Breast epithelium (tissue), 4 donors: ENCODE measurements at places on chromosomes 11 and 22. TPM values are rescaled to one million over a fixed set of nuclear protein-coding genes. Genes with fewer than 3 reads are reported as not detected.

- peak overlapping the region; percentile 63 for H3K27ac ChIP-seq
- H3K4me1 ChIP-seq: peaks cover 16% of the 10 kb centered on the region
- no peaks in the 10 kb centered on the region for H3K27me3 ChIP-seq
- no peak overlapping the region for H3K4me3 ChIP-seq
Observed at GRCh38 chr22:42436404-42436803, 4.2 kb upstream of the NFAM1 start.

The RIC3 gene
- 4.5 TPM for total RNA-seq

DNA sequence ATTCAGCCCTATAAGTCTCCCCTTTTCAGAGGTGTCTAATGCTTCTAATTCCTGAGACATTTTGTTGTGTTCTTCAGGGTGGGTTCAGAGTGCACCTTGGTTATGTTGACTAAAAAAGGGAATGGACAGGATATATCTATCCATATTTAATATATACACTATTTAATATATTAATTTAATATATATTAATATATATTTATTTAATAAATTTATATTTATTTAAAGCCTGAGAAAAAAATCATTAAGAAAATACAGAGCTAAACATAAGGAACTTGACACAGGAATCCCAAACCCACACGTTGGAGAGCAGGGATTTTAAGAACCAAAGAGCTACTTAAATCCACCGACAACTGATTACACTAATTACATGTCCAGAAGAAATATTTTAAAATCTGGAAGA, 674.2 kb upstream of the KIRREL3 start:
- no peaks in the 10 kb centered on the region for H3K36me3 ChIP-seq
- H3K4me1 ChIP-seq: no peaks in the 10 kb centered on the region
- H3K27ac ChIP-seq: no peak overlapping the region
- DNase-seq: no peak
- H3K27me3 ChIP-seq: no peaks in the 10 kb centered on the region

- H3K4me1 ChIP-seq: no peaks in the 10 kb centered on the region
- no peak for DNase-seq
- H3K27ac ChIP-seq: no peak overlapping the region
Observed at GRCh38 chr11:13777341-13777985, 109.0 kb downstream of the FAR1 start.

DNA sequence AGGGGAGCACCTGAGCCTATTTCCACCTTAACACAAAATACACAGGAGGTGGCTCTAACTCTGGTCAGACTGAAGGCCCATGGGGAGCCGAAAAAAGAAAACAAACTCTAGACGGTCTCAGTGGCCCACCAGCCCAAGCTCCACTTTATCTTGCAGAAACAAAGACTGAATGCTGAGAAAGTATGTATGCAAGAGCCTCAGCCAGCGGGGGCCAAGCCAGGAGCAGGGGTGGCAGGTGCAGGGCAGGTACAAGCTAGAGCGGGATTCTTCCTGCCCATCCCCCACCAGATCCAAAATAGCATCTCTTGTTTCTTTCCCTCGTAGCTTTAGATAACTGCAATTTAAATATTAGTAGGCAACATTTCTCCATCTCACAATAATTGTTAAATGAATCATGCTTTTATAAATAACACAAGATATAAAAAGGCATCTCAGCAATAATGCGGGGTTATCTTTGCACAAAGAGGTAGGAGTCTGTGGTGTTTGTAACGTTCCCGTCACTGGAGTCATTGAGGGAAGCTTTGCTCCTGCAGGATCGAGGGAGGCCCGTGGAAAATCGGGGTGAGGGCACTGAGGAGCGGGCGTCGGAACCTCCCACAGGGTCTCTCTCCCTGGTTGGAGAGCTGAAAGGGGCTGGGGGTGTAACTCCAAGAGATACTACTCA, 418.0 kb downstream of the SHANK2 start:
- peaks cover 6% of the 10 kb centered on the region for H3K27me3 ChIP-seq
- no peak overlapping the region for H3K4me3 ChIP-seq
- DNase-seq: no peak

DNA sequence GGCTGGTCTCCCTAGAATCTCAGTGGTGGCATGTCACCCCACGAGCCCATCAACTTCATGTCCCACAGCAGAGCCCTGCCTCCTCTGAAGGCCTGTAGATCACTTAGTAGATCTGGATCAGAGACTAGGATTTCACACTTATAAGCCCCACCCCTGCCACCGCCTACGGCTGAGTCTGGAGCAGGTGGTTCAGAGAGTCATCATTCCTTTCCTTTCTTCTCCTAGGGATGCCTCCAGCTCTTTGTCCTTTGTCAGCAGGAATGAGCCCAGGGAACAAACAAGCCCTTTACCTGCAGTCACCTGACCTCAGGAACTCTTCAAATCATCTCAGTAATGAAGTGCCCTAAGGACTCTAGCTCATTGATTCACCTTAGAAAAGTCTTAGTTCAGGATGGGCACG, 37.8 kb downstream of the SCGB1A1 start:
- H3K4me1 ChIP-seq: no peaks in the 10 kb centered on the region
- H3K4me3 ChIP-seq: no peak overlapping the region
- DNase-seq: peak; percentile 73
- peak overlapping the region; percentile 59 for H3K27ac ChIP-seq
- no peaks in the 10 kb centered on the region for H3K27me3 ChIP-seq

The KCNQ1 gene
- 6.2 TPM for total RNA-seq

DNA sequence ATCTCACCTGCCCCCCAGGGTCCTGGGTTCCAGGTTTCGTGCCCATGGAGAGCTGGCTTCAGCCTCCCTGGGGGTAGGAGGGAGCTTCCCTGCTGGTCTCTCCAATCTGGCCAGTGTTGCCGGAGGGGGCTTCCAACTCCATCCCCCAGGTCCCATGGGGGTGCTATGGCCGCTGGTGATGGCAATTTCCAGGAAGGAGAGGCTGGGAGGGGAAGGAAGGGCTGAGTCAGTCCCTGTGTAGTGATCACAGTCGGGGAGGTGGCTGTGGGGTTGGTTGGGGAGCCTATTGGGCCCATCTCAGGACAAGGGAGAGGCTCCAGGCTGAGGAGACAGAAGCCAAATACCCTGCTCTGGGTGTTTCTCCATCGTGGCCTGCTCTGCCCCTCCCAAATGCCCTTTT, 5.7 kb upstream of the CDC42EP2 start:
- peak overlapping the region; percentile 42 for H3K27ac ChIP-seq
- H3K4me3 ChIP-seq: no peak overlapping the region
- no peaks in the 10 kb centered on the region for H3K36me3 ChIP-seq
- H3K27me3 ChIP-seq: no peaks in the 10 kb centered on the region
- DNase-seq: no peak

DNA sequence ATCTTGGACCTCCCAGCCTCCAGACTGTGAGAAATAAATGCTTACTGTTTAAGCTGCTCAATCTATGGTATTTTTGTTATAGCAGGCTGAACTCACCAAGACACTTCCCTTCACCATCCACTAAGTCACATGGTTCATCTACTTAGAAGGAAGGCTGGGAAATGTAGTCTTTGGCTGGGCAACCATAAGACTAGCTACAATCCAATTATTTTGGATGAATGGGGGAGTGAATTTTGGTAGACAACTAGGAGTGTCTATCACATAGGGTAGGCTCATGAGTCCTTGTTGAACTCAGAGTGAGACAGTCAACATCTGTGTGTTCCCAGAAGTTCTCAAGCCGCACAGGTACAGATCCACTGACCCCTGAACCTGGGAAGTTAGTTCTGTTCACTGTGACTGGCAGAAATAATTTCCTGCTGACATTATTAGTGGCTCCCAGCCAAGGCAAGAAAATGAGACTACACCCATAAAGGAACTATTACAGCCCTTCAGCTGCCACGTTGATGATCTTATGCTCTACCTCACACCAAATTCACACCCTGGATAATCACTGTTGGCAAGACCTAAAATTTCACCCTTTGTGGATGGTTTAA, 3.1 kb upstream of the SLC35C1 start:
- DNase-seq: no peak
- no peak overlapping the region for H3K4me3 ChIP-seq
- H3K27me3 ChIP-seq: no peaks in the 10 kb centered on the region
- H3K27ac ChIP-seq: peak overlapping the region; percentile 37

DNA sequence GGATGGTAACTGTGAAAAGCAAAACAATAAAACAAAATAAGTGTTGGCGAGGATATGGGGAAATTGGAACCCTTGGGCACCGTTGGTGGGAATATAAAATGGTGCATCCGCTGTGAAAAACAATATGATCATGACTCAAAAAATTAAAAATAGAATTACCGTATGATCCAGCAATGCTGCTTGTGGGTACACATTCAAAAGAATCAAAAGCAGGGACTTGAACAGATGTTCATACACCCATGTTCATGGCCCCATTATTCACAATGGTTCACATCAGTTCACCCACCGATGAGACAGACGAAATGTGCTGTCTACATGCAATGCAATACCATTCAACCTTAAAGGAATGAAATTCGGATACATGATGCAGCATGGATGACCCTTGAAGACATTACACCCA, 1.2 kb upstream of the DERL3 start:
- peaks cover 6% of the 10 kb centered on the region for H3K4me1 ChIP-seq
- no peaks in the 10 kb centered on the region for H3K36me3 ChIP-seq
- no peak overlapping the region for H3K4me3 ChIP-seq
- no peaks in the 10 kb centered on the region for H3K27me3 ChIP-seq
- no peak for DNase-seq

DNA sequence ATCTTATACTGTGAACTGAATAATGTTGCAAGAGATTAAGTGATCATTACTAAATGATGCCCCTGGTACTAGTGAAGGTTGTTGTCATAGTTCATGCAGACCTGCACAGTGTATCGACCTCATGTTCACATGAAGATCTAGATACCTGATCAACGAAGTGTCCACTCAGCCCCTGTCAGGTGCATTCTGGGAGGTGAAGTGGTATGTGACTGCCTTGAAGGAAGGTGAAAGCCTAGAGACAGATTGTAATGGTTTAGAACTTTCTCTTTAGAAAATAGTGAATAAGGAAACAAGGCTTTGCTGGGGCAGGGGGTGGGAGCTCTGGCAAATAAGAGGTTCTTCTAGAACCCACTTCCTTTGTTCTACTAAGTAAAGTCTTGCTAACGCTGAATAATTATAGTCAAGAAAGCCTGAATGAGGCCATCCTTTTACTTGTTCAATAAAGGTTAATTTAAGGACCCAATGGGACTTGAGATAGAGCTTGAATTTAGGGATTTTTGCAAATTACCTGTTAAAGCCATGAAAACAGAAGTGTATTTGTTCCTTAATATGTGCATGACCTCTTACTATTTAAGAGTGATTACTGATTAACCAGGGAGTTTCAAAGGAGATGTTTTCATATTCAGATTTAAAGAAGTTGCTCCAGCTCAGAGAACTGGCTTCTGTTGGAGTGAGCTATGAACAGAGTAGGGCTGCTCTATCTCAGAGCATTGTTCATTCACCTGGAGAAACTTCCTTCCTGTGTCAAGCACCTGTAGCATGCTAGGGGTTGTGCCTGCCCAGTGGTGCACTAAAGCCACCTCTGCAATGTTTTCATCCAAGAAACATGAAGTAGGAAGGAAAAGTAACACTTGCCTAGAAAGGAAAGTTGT, 45.3 kb downstream of the C22orf31 start:
- DNase-seq: no peak
- H3K27ac ChIP-seq: no peak overlapping the region
- H3K27me3 ChIP-seq: no peaks in the 10 kb centered on the region
- H3K4me3 ChIP-seq: no peak overlapping the region
- no peaks in the 10 kb centered on the region for H3K36me3 ChIP-seq

The CARS1 gene
- 42.6 TPM for total RNA-seq

- no peak overlapping the region for H3K27ac ChIP-seq
- H3K4me3 ChIP-seq: no peak overlapping the region
- no peaks in the 10 kb centered on the region for H3K27me3 ChIP-seq
Observed at GRCh38 chr11:85595285-85595884, 31.8 kb downstream of the DLG2 start.

- no peak overlapping the region for H3K27ac ChIP-seq
- no peaks in the 10 kb centered on the region for H3K4me1 ChIP-seq
- DNase-seq: peak; percentile 24
- H3K27me3 ChIP-seq: no peaks in the 10 kb centered on the region
- H3K4me3 ChIP-seq: no peak overlapping the region
- no peaks in the 10 kb centered on the region for H3K36me3 ChIP-seq
Observed at GRCh38 chr11:334264-334994, 13.8 kb upstream of the IFITM3 start.

- no peak overlapping the region for H3K27ac ChIP-seq
- no peaks in the 10 kb centered on the region for H3K27me3 ChIP-seq
- no peaks in the 10 kb centered on the region for H3K4me1 ChIP-seq
- DNase-seq: no peak
Observed at GRCh38 chr22:27336151-27337090, 465.1 kb downstream of the MN1 start.

- H3K27ac ChIP-seq: no peak overlapping the region
- H3K4me1 ChIP-seq: no peaks in the 10 kb centered on the region
- H3K27me3 ChIP-seq: no peaks in the 10 kb centered on the region
- no peak for DNase-seq
- no peaks in the 10 kb centered on the region for H3K36me3 ChIP-seq
Observed at GRCh38 chr11:12175694-12176241, 65.4 kb downstream of the MICAL2 start.

GRCh38 chr11:33695051-33695566, 5.5 kb downstream of the C11orf91 start:
- no peaks in the 10 kb centered on the region for H3K27me3 ChIP-seq
- DNase-seq: no peak
- peaks cover 35% of the 10 kb centered on the region for H3K4me1 ChIP-seq
- H3K36me3 ChIP-seq: no peaks in the 10 kb centered on the region
- no peak overlapping the region for H3K4me3 ChIP-seq
- H3K27ac ChIP-seq: peak overlapping the region; percentile 85

GRCh38 chr11:126147208-126148111, 64.0 kb downstream of the RPUSD4 start:
- no peaks in the 10 kb centered on the region for H3K36me3 ChIP-seq
- no peak overlapping the region for H3K4me3 ChIP-seq
- DNase-seq: no peak

The ZBTB16 gene
- 271 TPM for total RNA-seq

DNA sequence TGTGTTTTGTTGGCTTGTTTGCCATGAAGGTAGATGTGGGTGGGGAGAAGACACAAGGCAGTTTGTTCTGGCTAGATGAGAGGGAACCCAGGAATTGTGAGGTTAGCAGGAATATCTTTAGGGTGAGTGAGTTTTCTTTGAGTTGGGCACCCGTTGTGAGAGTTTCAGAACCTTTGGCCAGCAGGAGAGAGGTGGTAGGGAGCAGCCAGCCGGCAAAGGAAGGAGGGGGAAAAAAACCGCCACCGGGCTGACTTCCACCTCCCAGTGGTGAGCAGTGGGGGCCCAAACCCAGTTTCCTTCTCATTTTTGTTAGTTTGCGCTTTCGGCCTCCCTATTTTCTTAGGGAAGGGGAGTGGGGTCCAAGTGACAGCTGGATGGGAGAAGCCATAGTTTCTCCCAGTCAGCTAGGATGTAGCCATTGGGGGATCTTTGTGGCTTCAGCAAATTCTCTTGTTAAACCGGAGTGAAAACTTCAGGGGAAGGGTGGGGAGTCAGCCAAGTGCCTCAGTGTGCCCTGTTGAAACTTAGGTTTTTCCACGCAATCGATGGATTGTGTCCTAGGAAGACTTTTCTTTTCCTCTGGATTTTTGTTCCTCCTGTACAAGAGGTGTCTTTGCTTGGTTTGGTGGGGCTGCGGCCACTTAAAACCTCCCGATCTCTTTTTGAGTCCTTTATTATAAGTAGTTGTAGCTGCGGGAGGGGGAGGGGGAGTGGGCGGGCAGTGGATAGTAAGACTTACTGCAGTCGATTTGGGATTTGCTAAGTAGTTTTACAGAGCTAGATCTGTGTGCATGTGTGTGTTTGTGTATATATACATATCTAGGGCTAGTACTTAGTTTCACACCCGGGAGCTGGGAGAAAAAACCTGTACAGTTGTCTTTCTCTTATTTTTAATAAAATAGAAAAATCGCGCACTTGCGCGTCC, 1.1 kb upstream of the GCAT start:
- peak overlapping the region; percentile 69 for H3K4me3 ChIP-seq
- DNase-seq: no peak
- no peaks in the 10 kb centered on the region for H3K27me3 ChIP-seq
- peak overlapping the region; percentile 98 for H3K27ac ChIP-seq
- no peaks in the 10 kb centered on the region for H3K36me3 ChIP-seq
